CD4-positive, alpha-beta T cell (primary cell): ENCODE measurements at places on chromosomes 5 and 9.

DNA sequence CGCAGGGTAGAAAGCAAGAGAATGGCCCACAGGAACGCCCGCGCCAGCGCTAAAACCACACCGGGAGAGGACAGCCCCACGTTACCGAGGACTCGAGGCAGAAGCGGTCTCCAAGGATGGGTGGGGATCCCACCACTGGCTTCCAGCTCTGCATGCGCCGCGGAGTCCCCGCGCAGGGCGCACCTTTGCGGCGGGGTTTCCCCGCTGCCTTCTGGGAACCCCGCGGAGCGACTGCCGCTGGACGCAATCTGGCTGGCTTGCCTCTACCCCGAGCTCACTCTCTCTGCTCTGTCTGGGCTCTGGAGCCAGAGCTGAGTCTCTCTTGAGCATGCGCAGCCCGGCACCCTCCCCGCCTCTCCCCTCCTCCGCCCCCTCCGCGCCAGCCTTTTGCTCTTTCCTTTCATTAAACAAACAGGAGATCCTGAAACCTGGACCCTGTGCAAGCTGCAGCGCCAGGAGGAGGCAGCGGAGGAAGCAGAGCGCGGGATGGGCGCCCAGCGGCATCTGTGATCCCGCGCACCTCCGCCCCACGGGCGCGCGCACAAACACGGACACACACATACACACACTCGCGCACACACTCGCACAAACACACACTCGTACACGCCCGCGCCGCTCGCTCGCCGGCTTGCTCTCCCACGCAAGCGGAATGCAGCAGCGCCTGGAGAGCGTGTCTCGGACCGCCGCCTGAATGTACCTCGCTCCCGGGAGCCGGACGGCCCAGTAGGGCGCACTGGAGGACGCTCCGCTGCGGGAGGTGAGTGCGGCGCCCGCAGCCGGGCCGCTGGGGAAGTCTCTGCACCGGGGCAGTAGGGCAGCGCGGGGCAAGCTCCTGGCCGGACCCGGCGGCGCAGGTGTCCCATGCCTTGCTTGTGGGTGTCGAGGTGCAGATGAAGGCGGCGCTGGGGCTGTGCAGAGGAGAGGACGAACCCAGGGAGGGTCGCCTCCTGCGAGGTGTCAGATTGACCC is at the start of gene PLPPR1:
Gene PLPPR1 (plus strand): TSS at position 382 of the 969 bp plus-strand sequence.
- DNase-seq = no peak

GRCh38 chr5:132746592-132746953 is 653 bp upstream of the CCNI2 start:
- no peak for DNase-seq

DNA sequence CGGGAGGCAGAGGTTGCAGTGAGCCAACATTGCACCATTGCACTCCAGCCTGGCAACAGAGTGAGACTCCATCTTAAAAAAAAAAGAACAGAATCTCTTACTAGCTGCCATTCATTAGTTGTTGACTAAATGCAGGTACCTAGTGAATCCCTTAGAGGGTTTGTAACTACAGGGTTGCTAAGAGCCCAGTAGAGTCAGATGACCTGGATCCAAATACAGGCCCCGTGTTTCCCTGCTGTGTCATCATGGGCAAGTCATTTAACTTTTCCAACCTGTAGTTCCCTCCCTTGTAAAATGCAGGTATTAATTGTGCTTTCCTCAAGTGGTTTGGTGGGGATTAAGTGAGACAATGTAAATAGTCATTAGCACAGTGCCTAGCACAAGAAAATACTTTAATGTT is 32.8 kb downstream of the PLAC8L1 start:
- no peak for DNase-seq

- DNase-seq = no peak
Observed at GRCh38 chr5:58359981-58360380, 99.9 kb downstream of the PLK2 start.

DNA sequence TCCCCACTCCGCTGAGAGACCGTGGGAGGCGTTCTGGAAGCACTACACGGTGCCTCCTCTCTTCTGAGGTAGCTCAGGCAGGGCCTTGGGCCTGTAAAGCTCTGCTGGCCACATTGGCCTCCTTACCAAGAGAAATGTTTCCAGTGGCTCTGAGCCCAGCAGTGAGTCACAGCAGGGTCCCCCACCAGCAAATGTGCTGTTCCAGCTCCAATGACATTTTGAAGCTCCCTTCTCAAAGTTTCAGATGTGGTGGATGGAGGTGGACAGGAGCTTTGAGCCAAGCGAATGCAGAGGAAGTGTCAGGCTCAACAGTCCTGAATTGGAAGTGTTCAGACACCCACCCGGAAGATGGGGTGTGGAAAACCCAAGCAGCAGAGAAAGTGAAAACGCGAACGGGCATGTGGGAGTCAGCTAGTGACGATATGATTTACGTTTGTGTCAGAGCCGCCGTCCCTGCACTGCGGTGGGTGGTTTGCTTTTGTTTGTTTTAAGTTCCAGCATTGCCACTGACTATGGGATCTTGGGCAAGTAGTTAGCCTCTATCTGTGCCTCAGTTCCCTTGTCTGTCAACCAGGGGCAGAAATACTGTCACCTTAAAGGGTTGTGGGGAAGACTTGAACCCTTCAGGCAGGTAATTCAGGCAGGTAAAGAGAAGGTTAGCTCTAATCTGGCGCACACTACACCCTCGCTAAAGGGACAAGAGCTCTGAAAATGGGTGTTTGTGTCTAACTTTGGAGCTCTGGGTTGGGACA is 38.2 kb downstream of the C5orf15 start:
- peak; percentile 55 for DNase-seq

GRCh38 chr5:135543485-135544304 is 7.9 kb upstream of the NEUROG1 start:
- no peak for DNase-seq

DNA sequence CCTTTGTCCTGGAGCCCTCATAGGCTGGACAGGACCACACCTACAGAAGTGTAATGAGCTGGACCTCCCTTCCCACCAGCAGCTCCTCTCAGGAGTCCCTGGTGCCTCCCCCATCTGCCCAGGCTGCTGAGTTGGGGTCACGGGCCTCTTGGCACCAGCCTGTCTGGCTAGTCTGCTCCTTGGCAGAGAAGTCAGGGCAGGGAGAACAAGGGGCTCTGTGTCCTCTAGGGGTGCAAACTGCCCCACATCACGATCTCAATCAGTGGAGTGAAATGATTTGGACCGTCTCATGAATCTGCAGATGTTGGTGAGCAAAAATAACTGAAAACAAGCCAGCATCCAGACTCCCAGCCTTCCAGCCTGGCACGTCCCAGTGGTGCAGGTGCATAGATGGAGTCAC is 14.9 kb upstream of the GFPT2 start:
- no peak for DNase-seq

DNA sequence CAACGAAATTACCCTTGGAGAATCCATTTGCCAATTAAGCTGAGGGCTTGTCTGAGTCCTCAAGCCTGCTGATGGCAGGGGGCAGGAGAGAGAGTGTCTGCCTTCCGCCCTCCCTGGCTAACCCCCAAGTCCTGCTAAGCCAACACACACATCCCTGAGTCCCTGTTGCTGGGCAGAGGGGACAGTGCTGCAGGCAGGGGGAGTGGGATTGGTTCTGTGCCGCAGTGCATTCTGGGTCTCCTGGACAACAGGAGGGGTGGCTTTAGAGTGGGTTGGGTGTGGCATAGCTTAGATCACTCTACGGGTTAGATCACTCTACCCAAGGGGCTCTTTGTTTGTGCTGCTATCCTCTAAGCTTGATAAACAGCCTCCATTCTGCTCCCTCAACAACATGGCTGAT is 427.7 kb downstream of the CDK5RAP2 start:
- DNase-seq = no peak

GRCh38 chr9:127428348-127428747 is 4.2 kb downstream of the ZNF79 start:
- peak; percentile 0 for DNase-seq

- no peak for DNase-seq
Observed at GRCh38 chr9:101993771-101994170, 255.3 kb upstream of the GRIN3A start.

GRCh38 chr5:151589878-151590570 is 1.1 kb downstream of the FAT2 start:
- DNase-seq = no peak

DNA sequence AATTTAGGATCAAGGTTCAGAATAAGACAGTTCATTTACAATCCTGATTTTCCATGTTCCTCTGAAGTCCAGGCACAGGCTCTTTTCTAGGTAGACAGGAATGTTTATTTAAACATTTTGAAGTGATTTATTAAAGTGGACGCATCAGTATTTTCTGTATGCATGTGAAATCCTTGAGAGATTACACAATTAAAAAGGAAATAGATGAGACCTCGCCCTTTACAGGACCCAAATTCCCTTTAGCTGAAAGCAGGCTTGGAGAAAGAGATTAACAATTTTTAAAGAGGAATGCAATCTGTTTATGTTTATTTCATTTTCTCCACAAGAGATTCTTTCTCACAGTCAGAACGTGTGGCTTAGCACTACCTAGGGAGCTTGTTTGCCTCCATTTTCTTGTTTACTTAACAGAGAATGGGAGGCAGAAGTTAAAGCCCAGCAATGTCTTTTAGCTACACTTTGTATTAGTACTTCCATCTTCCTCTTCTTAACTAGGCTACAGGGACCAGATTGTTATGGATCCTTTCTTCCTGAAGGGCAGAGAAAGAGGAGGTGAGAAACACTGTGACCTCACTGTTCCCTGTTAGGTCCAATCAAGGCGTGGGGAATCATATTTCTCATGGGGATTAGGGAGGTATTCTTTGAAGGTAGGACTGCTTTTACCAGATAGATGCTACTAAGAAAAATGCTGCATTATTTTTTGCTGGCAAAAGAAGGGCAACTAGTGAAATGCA is 416.0 kb downstream of the SH3GL2 start:
- DNase-seq = no peak

GRCh38 chr9:131732061-131732526 is 7.8 kb downstream of the RAPGEF1 start:
- DNase-seq = no peak

DNA sequence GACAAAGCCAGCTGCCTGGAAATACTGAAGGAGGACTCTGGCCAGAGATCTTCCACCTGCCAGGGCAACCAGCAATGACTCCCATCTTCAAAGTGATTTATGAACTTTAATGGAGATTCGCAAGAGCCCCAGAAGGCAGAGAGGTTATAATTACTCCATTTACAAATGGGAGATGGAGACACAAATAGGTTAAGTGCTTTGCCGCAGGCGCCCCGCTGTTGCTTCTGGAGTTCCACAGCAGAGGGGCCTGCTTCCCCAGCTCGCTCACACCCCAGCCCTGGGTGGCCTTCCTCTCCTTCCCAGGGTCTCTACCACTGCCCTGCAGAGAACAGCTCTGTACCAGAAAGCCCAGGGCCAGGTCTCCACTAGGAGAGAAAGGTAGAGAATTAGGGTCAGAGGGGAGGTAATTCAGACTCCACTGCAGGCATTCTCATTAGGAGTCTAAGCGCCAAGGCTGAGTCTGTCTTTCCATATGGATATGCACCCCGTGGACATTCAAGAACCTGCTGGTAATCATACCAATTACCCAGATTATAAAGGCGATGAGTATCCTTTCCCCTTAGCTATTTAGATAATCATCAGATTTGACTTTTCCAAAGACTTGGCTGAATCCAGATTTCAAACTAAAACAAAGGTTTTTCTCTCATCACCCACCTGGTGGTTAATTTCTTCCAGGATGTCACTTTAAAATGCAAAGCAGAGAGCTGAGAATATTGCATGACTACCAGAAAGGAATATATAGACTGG is 157.6 kb upstream of the TUT7 start:
- DNase-seq = no peak

DNA sequence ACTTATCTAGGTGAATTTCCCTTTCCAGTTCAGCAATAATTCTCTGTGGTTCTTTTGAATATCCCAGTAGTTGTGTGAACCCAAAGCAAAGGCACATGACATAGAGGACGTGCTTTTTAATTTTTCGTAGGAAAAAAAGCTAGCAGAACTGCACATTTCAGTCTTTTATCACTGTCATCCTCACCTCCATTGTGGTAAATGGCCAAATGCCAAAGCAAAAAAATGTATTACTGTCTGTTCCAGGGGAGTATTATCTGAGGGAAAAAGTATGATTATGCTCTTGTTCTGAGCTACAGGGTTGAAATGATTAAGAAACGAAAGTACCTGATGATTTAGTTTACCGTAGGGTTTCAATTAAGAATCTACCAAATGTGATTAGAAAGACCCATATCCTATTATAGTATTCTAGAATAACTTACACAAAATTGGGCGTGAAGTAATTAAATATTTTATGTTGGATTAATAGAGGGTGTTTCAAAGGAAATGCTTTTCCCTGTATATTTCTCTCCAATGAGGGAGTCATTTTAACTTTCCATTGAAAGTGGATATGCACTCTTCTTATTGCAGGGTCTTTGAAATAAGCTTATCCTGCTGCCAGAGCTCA is 62.7 kb downstream of the CAVIN4 start:
- DNase-seq = no peak

DNA sequence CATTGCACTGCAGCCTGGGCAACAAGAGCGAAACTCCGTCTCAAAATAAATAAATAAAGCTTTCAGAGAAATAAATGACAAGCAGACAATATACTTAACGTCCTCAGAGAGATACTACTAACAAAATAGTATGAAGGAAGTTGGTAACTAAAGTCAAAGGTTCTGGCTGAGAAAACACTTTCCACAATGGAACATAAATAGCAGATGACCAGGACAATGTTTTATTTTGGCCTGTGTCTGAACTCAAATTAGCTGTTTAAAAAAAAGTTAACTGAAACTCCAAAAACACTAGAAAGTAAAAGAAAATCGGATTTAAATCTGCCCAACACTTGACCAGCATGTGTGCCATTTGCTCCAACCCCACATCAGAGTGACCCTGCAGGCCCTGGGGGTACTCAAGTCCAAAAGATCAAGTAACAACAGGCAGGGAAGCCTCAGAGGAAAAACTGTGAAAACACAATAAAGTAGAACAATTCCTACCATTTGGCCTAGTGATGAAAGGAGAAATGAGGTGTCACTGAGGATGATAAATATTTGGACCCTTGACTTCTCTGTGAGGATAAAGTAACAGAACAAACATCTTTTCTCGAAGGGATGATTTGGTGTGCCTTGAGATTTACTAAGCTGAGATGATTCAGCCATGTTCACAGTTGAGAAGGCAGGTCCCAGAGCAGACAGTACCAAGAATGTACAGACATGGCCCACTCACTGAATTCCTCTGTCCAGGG is 47.7 kb downstream of the LHFPL2 start:
- no peak for DNase-seq

GRCh38 chr5:23419115-23419514 is 88.3 kb upstream of the PRDM9 start:
- DNase-seq = no peak
